ENCODE measurements at places on chromosomes 6 and 20.

DNA sequence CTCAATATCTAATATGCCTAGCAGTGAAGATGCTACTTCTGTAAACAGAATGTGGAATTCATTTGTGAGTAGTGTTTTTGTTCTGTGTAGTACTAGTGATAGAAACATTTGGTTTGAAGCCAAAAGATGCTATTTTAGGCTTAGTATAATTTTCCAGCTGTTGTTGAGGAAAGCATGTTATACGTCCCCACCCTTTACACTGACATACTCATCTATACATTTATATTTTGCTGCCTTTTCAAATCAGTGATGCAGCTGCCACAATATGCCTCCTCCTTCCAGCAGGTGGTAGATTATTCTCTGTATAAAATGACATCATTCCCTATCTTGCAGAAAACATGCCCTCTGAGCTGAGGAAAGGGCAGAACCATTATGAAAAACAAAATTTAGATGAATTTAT is 1217.6 kb upstream of the GJE1 start:
- DNase-seq: peak; percentile 27

DNA sequence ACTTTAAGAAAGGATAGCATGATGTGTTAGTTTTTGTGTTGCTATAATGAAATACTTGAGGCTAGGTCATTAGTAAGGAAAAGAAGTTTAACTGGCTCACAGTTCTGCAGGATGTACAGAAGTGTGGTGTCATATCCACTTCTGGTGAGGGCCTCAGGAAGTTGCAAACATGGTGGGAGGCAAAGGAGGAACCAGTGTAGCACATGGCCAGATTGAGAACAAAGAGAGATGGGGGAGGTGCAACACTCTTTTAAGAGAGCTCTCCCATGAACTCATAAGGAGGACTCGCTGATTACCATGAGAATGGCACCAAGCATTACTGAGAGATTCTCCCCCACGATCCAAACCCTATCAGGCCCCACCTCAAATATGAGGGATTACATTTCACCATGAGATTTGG is 265.4 kb downstream of the RIMS1 start:
- DNase-seq: no peak

GRCh38 chr20:37935435-37935834 is 32.5 kb downstream of the VSTM2L start:
- DNase-seq: no peak

- DNase-seq: no peak
Measured at GRCh38 chr6:119052987-119053386, 25.5 kb downstream of the FAM184A start.

DNA sequence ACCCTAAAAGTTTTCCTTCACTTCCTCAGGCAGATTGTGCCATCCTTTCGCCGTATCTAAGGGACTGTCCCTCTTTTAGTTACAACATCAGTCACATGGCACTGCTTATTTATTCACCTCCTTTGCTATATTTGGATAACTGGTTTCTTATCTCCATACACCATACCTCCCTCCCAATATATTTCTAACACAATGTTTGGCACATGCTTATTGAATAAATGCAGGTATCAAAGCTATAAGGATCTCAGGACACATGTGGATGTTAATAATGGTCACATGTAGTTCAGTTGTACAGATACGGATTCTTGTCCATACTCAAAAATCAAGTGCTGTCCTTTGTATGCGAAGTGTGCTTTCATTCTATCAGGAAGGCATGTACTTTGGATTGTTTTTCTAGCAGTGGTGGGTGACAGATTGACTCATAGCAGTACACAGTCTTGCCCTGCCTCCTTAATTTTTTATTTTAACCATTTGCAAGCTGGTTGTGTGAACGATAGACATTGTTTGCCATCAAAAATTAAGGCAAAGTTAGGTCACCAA is 407.1 kb upstream of the RUNX2 start:
- DNase-seq: no peak

- no peak for DNase-seq
Measured at GRCh38 chr6:160505970-160506369, 157.8 kb downstream of the SLC22A3 start.

GRCh38 chr6:17491416-17492142 is 98.2 kb downstream of the CAP2 start:
- no peak for DNase-seq

- no peak for DNase-seq
Measured at GRCh38 chr6:2450546-2450945, 205.1 kb upstream of the GMDS start.

GRCh38 chr20:10349118-10349517 is 84.9 kb downstream of the MKKS start:
- DNase-seq: no peak

DNA sequence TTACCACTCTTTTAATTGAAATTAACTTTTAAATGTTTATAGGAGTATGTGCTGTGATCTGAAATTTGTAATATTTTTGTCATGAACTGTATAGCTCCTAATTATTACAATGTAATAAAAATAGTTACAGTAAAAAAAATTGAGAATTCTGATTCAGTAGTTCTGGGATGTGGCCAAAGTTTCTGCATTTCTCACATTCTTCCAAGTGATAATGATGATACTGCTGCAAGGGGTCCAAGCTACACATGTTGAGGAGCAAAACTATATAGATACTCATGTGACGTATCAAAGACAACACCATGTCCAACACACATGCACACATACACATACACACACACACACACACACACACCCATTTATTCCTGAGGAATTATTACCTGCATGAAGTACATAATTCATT is 71.0 kb upstream of the FAM83B start:
- DNase-seq: no peak

- no peak for DNase-seq
Measured at GRCh38 chr6:25217829-25218228, 61.3 kb upstream of the CARMIL1 start.

- DNase-seq: no peak
Measured at GRCh38 chr6:9494864-9495263, 920.0 kb downstream of the TFAP2A start.

DNA sequence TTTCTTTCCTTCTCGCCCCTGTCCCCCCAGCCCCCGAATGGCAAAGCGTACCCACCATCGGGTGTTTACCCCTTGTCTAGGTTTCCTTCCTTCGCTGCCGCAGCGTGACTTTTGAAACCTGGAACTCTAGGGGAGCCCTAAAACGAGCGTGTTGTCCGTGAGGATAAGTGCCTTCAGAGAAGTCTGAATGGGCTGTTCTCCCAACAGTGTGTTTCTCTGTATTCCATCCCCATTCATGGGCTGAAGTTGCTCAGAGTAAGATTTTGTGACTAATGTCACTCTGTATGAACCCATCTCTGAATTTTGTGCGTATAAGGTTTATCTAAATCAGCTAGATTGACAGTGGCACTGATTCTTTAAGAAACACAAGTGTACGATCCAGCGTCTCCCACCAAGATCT is 949 bp downstream of the MACROD2 start:
- no peak for DNase-seq

- DNase-seq: no peak
Measured at GRCh38 chr6:108798670-108799353, 49.4 kb upstream of the ARMC2 start.

DNA sequence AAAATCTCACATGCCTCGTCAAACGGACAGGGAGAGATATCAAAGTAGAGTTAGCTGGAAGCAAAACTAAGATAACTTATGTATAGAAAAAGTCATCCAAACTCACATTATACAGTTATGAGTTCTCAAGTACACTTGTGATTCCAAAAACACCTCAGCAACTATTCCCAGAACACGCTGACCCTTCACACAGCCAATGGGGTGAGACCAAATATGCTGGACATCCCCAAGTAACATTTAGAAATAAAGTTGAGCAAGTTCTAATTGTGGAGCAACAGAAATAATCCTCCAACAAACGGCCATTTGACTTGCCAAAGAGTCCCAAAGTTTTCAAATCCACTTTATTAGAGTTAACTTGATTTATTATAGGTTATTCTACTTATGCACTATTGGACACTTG is 52.4 kb downstream of the LY86 start:
- no peak for DNase-seq

DNA sequence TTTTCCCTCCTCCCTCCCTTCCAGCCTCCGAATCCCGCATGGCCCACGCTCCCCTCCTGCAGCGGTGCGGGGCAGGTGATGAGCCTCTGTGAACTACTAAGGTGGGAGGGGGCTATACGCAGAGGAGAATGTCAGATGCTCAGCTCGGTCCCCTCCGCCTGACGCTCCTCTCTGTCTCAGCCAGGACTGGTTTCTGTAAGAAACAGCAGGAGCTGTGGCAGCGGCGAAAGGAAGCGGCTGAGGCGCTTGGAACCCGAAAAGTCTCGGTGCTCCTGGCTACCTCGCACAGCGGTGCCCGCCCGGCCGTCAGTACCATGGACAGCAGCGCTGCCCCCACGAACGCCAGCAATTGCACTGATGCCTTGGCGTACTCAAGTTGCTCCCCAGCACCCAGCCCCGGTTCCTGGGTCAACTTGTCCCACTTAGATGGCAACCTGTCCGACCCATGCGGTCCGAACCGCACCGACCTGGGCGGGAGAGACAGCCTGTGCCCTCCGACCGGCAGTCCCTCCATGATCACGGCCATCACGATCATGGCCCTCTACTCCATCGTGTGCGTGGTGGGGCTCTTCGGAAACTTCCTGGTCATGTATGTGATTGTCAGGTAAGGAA is at the start of gene OPRM1:
TSS of gene OPRM1 (plus strand) at position 10 of the 612 bp plus-strand sequence. CDS start at position 315, 305 bp downstream.
- DNase-seq: no peak

- DNase-seq: peak; percentile 3
Measured at GRCh38 chr6:110345025-110345424, 13.1 kb downstream of the METTL24 start.

DNA sequence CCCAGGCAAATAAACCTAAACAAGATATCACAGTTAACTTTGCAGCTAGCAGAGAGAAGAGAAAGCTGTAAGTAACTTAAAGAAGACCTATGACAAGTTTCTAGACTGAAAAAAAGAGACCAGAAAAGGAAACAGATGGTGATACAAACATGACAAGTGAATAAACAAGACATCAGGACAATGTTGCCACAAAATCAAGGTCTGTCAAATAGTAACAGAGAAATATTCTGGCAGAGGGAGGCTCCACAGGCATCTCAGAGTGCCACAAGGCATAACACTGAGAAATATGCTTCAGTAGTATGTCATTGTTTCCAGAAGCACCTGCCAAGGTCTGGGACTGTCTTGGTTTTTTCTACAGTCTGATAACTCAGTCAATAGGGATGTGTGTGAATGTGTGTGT is 332.2 kb downstream of the KHDRBS2 start:
- DNase-seq: no peak

GRCh38 chr6:30463651-30464618 is 25.4 kb upstream of the HLA-E start:
- DNase-seq: peak; percentile 53
